ENCODE measurements at places on chromosomes 2 and 18.

DNA sequence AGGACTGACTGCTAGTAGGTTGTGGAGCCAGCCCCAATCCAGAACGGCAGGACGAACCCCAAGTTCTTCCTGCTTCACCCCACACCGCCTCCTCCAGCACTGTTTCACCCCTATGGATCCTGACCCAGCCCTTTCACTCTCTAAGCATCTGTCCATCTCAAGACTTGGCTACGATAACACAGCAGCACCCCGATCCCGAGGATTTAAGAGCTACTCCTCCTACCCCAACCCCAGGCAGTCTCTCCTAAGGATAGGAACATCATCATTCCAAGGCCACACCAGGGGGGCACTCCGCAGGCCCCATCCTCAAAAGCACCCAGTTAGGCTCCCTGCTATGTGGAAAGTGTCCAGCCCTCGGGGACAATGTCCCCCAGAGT lies 645 bp downstream of the KCTD18 start:
- no peak for DNase-seq

- no peak for DNase-seq
Observed at GRCh38 chr18:70024093-70024492, 76.4 kb upstream of the CD226 start.

GRCh38 chr2:142586693-142587580 lies 290.5 kb upstream of the KYNU start:
- no peak for DNase-seq

GRCh38 chr18:59724103-59724502 lies 26.9 kb upstream of the CCBE1 start:
- DNase-seq, result no peak

GRCh38 chr2:236169151-236169721 lies 1.1 kb upstream of the GBX2 start:
- no peak for DNase-seq

- no peak for DNase-seq
Observed at GRCh38 chr18:23229472-23229871, 94.2 kb downstream of the CABLES1 start.

DNA sequence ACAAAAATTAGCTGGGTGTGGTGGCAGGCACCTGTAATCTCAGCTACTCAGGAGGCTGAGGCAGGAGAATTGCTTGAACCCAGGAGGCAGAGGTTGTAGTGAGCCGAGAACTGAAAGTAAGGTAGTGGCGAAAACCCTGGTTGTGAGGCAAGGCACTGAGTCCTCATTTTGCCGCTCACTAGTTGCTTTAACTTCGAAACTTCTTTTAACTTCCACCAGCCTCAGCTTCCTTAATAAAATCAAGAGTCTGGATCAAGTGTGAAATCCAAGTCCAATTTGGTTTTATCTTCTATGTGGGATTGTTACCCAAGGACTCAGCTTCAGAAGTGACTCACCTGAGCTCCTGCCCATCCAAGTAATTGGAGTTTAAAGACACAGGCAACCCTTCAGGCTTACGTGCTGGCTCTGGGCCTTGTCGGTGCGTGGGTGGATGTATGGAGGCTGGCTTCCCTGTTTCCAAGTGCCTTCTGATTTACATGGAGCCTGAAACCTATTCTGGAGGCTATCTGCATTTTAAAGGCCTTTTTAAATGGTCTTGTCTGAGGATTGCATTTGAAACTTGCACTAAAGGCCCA lies 374.2 kb upstream of the ID2 start:
- DNase-seq, result no peak

- DNase-seq, result no peak
Observed at GRCh38 chr2:187194049-187194448, 254.0 kb downstream of the CALCRL start.

- no peak for DNase-seq
Observed at GRCh38 chr2:46170026-46170425, 127.2 kb upstream of the EPAS1 start.
